Fibroblast of skin of abdomen (primary cell): ENCODE measurements at places on chromosomes 12 and 14.
A peak's percentile ranks its signal among the peaks of the same experiment; 100 is the strongest.

GRCh38 chr12:56086096-56086495 is 6.1 kb downstream of the ERBB3 start:
- DNase-seq: no peak

GRCh38 chr14:56098021-56098420 is 20.2 kb upstream of the PELI2 start:
- DNase-seq: no peak

GRCh38 chr12:124667506-124668326 is 100.3 kb upstream of the NCOR2 start:
- DNase-seq: no peak

DNA sequence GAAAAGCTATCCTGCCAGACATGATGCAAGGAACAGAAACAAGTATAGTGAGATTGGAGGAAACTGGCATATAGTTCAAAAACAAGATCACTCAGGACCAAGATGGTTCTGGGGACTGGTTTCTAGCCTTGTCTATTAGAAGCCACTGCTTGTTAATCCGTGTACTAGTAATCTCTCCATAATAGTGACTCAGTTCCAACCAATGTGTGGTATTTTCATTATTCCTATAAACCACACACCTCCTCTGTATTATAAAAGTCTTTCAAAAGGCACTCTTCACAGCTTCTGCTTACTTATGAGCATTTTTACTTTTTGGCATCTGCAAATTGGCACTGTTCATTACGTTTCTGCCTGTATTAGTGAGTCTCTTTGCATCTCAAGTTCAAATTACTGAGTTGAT is 140.3 kb downstream of the SLC6A15 start:
- peak; percentile 49 for DNase-seq

DNA sequence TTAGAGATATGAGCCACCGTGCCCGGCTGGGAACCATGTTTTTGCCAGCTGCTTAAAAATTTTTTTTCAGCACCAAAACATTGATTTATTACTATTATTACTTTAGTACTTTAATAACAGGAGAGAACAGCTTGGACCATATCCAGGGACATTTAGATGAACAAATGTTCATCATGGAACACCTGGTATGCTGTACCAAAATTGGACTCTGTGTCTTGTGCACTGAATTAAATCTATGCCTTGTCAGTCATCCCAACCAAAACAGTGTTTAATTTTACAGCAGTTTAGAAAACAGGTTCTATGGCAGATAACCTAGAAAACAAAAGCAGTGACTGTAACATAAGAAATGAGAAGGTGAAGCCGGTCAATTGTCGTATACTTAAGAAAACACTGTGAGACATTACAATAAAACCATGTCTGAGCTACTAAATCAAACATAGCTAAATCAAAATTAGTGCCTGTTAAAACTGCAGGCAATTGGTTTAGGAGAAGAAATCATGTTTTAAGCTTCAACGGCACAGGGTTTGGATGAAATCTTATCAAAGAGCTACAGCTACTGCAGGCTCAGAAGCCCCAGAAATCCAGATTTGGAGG is 58.2 kb upstream of the PYGL start:
- no peak for DNase-seq

- no peak for DNase-seq
Measured at GRCh38 chr14:52923902-52924575, 26.8 kb downstream of the FERMT2 start.

- DNase-seq: no peak
Measured at GRCh38 chr12:69324797-69325466, 23.2 kb upstream of the LYZ start.

GRCh38 chr12:103783744-103784664 is 57.0 kb downstream of the NT5DC3 start:
- DNase-seq: no peak

DNA sequence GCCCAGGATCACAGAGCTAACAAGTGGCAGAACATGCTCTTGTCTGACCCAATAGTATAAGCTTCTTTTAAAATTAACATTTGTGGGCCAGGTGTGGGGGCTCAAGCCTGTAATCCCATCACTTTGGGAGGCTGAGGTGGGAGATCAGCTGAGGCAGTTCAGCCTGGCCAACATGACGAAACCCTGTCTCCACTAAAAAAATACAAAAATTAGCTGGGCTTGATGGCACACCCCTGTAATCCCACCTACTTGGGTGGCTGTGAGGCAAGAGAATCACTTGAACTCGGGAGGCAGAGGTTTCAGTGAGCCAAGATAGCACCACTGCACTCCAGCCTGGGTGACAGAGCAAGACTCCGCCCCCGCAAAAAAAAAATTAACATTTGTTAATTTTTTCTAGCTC is 33.0 kb upstream of the IL22 start:
- DNase-seq: no peak

DNA sequence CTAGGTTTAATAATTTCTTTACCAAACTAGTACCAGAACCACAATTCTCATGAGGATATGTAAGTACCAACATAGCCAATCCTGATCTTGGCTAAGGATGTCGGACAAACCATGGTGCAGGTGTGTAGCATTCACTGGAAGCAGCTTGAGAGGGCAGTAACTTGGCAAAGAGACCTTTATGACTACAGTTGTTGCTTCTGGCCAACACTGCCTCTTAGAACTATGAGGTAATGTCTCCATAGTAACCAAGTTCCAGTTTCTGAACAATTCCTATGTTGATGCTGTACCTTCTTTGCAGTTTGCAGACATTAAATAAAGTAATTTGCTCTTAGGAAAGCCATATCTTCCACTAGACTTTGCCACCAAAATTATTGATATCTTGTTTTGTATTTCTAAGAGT is at the start of gene LMNTD1:
Gene LMNTD1 (minus strand): TSS at position 186 of the 400 bp plus-strand sequence. CDS start 324 bp downstream, outside the sequence.
- peak; percentile 38 for DNase-seq

- DNase-seq: peak; percentile 80
Measured at GRCh38 chr14:78983126-78983525, 813.0 kb downstream of the NRXN3 start.

- DNase-seq: no peak
Measured at GRCh38 chr14:66508547-66508845, 549 bp downstream of the GPHN start.

- no peak for DNase-seq
Measured at GRCh38 chr14:69773571-69774276, 6.8 kb downstream of the SRSF5 start.

- peak; percentile 51 for DNase-seq
Measured at GRCh38 chr12:88496891-88497371, 83.3 kb downstream of the KITLG start.

DNA sequence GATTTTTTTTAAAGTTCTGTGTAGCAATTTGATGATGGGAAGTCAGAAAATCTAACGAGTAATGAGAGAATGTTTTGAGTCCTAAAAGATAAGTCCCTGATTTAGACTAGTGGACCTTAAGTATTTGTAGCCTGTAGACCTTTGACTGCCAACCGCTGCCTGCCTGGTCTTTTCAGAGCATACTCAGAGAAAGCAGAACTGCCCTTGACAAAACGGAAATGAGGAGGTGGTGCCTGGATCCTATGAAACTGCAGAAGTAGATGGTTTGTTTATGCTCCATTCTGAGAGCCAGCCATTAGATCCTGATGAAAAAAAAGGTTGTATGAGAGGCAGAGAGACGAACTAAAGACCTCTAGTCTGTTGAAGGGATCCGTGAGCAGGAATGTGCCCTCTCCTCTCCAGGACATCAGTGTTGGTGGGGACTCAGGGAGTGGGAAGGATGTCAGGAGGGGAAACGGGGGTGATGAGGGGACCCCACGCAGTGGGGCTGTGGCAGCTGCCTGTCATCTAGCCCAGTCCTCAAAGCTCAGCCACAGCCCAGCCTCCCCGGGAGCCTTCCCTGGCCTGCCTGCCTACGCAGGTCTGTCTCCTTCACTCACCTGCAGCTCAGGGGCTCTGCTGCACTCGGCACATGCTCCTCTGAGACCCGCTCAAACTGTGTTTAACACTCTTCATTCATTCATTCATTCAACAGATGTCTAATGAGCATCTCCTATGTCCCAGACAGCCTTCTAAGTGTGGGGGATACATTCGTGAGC is 447.5 kb downstream of the AACS start:
- no peak for DNase-seq

GRCh38 chr12:46509135-46509534 is 136.6 kb upstream of the SLC38A2 start:
- DNase-seq: no peak
